ENCODE measurements at places on chromosomes 2 and 18.

GRCh38 chr2:47437287-47437686 is 34.3 kb downstream of the MSH2 start:
- peak; percentile 73 for DNase-seq

DNA sequence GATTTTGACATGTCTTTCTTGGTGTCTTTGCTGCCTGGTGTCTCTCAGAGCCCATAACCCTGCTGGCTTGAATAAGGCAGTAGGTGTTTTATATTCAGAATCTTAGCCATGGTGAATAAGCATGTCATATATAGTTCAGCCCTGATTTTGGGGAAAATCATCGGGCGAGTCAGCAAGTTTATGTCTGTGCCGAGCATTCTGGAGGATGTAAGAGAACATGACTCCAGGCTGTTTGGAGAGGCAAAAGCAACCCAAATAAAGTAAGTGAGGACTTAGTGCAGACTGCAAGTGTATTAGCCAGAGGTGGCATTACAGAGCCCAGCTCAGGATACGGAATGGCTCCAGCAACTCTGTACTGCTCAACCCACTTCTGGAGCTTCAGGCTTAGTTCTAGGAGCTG is 50.3 kb downstream of the TCF7L1 start:
- no peak for DNase-seq

GRCh38 chr2:127078666-127079270 is 28.2 kb downstream of the BIN1 start:
- DNase-seq, result no peak

DNA sequence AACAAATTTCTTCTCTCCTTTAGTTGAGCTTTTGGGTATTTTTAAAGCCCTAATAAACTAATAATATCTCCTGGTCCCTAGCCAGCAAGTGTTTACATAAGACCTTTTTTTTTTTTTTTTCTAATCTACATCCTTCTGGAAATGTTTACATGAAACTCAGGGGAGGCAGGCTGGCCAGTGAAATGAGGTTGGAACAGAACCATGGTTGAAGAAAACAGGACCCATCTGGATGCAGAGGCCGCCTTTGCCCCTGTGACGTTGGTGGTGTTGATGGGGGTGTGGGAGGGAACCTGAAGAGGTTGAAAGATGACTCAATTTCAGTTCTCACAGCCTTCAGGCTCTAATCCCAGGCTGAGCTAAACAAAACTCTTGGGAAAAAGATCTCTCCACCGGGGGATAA is 118.5 kb downstream of the NRP2 start:
- DNase-seq, result peak; percentile 94

DNA sequence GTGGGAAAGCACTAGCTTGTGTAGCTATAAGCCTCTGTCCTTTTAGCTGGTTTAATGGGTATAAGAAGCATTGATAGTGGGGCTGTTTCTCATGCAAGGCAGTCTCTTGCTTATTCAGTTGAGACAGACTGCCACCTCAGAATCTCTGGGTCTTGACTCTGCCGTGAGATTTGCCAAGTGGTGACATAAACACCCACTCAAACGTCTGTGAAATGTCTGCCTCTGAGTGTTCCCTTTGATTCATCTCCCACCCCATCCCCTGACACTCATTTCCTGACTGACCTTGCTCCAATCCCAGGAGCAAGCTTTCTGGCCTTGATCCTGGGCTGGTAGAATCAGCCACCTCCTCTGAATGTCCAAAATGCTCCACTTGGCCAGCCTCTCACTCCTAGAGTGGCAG is 141.9 kb upstream of the RBMS1 start:
- DNase-seq, result peak; percentile 67

- DNase-seq, result no peak
Observed at GRCh38 chr2:207770602-207771404, 1.1 kb upstream of the FZD5 start.

- DNase-seq, result no peak
Observed at GRCh38 chr2:207930747-207931146, 94.6 kb downstream of the PLEKHM3 start.

DNA sequence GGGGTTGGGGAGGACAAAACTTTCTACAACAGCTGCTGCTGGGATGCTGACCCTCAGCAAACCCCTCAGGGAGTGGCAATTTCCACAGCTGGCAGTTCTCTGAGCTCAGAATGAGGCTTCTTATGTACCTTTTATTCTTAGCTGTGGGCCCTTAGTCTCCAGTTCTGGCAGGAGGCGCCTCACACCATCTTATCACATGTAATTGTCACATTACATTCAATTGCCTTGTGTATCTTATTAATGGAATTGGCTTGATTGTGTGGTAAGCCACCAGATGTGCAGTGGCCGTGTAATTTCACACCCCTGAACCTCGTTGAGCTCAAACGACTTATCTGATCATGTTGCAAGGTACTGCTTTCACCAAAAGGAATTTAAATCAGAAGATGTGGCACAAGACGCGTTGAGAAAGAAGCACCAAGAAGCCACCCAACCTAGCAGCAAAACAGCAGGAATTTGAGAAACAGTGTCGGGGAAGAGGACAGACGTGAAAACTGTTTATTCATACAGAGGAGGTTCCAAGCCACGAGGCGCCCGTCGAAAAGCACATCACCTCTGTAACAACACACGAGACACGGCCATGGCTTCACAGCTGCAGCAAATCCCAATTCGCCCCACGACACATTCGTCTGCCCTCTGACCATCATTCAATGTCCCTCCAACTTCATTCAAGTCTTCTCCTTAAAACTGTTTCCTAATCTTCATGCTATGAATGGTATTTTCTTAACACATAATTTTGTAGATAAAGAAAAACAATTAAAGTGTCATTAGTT is 53.6 kb upstream of the LPIN2 start:
- no peak for DNase-seq

GRCh38 chr18:58393295-58393694 is 235.6 kb downstream of the ALPK2 start:
- DNase-seq, result no peak

GRCh38 chr2:225037415-225038230 is 4.6 kb downstream of the DOCK10 start:
- no peak for DNase-seq

- DNase-seq, result no peak
Observed at GRCh38 chr2:172129404-172129803, 26.7 kb upstream of the DLX2 start.

DNA sequence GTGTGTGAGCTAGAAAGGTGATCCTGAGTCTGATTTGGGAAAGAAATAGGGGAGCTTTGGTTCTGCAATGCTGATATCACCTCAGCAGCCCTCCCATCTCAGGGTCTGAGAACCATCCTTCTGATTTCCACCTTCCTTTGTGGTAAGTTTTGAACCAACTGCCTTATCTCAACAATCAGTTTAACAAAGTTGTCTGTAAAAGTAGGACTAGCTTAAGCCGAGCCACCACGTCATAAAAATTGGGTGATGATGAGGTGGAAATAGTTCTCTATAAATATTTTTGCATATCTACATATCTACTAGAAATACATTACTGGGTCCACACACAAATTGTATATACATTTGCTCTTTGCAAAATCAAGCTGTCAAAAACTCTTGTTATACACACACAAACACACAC is 1.1 kb downstream of the SULT1C4 start:
- DNase-seq, result no peak

DNA sequence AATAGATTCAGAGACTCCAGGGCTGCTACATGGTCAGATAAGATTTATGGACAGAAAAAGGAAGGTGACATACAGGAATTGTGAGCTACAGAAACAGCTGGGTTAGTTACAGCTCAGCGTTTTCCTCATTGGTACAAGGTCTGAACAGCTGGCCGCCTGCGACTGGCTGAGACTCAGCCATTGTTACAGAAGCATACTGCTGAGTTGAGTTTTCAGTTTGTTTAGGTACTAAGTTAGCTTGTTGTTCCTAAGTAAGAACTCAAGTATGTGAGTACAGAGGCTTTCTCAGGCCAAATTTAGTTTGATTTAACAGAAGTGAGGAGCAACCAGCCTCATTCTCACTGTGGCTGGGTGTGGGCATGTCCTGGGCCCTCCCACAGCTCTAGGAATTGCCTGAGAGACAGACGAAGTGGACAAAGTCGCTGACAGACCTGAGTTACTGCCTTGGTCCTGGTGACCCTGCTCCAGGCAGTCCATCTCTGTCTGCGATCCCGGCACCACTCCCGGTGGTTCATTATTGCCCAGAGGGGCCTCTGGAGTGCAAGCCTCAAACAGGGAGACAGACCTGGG is 27.8 kb upstream of the RHOB start:
- DNase-seq, result peak; percentile 62

DNA sequence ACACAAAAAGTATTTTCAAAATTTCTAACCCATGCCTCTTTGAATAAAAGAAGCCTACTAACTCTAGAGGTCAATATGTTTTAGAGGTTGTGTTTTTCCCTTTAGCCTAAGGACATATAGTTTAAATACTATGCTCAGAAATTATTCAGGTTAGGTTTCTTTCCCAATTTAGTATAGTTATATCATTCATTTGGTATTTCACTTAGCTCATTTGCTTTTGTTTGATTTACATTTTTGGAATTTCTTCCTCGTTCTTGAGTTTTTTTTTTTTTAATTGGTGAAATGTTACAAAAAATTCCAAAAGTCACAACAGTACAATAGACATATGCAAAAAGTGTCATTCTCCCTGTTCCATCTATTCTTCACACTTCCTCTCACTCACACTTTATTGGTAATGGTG is 371.3 kb upstream of the TNP1 start:
- DNase-seq, result peak; percentile 18

- DNase-seq, result no peak
Observed at GRCh38 chr2:129606496-129607270, 372.8 kb upstream of the RAB6C start.

GRCh38 chr2:235140801-235141081 is 188.9 kb downstream of the SH3BP4 start:
- no peak for DNase-seq

Data from fibroblast of pulmonary artery (primary cell).